ENCODE measurements at places on chromosomes 3 and 15.

DNA sequence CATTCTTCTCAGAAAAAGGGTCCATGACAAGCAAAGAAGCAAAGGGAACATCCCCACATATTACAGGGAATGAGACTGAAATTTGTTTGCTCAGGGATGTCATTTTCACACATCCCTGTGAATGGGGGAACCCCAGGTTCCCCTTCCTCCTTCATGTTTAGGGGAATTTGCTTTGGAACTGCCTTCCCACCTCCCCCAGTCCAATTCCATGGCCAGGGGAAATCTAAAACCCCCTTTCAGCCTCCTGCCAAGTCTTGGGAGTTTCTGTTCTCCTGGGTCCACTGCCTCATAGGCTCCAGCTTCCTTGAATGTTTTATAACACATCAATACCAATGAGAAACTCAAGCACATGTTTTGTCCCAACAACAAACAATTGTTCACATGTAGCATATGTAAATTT, 297.5 kb upstream of the CTNNB1 start:
- DNase-seq = no peak

GRCh38 chr3:123688241-123688747, 103.4 kb upstream of the HACD2 start:
- DNase-seq = no peak

DNA sequence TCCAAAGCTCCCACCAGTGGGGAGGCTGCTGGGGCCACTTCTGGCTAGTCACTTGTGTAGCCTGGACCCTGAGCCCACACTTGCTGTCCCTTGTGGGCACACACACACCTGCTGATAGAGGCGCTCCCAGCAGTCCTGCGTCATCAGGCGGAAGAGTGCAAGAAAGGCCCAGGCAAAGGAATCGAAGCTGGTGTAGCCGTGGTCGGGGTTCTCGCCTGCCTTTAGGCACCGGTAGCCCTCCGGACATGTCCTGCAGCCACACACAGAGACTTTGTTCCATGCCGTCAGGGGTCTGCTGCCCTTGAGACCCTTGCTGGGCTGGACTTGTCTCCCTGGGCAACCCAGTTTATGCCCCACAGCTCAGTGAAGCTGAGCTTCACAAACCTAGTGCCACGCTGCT, 42.9 kb downstream of the SCN5A start:
- no peak for DNase-seq

GRCh38 chr15:33701304-33701696, 267.0 kb upstream of the CHRM5 start:
- DNase-seq = no peak

GRCh38 chr15:48796930-48797329, 13.9 kb downstream of the CEP152 start:
- no peak for DNase-seq

DNA sequence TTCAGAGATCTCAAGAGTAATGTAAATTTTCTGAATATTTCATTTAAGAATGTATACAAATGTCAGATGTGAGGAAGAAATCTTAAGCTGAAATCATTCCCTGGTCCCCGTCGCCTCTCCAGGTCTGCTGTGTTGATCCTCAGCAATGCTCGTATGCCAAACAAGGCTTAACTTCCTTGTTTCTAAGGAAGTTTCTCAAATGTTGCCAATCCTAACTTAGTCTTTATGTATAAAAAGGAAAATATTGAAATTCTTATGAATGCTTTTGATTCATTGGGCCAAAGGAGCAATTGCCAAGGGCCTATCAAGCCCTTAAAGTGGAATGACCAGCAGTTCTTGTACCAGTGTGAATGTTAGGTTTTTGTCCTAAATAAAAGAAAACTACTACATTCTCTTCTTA, 507.7 kb upstream of the SEMA6D start:
- DNase-seq = no peak

DNA sequence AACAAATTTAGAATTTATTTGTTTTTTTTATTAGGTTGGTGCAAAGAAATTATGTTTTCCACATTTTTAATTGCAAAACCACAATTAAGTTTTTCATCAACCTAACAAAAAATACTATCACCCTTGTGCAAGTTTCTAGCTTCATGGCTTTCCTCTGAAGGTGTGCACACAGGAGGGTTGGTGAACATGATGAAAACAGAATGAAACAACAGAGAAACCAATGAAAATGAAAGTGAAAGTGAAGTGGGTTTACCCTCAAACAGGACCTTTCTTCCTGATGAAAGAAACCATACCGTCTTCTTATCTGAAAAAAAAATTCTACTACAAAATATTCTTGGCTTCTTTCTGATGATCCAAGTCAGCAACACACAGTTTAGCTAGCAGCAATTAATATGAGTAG, 71.9 kb upstream of the FEZF2 start:
- DNase-seq = no peak

DNA sequence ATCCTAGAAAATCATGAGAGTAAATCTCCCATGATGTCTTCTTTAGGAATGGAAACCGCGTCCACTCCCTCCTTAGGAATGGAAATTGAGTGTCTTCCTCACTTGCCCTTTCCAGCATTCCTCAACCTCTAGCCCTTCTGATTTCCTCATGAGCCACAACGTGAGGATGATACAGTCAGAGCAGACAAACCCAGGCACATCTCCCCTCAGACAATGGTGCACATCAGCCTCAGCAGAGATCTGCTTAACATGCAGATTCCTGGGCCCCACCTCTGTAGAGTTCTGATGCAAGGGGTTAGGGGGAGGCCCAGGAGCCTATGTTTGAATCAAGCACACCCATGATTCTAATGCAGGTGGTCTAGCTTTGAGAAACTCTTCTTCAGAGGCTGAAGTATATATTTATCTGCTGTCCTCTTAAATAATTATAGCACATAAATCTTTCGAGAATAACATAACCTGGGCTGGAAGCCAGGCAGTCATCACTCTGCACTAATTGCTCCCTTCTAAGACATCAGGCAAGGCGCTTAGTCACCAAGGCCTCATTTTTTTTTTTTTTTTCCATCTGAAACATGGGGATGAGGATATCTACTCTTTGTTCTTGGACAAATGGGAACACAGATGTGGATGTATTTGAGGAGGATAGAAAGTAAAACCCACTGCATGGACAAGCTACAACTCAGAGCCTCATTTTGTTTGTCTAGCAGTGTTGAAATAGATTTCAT, 81.7 kb downstream of the PRICKLE2 start:
- no peak for DNase-seq

GRCh38 chr3:126132751-126133511, 47.5 kb downstream of the ALDH1L1 start:
- DNase-seq = peak; percentile 2

- no peak for DNase-seq
Measured at GRCh38 chr3:26628915-26629314, 6.3 kb downstream of the LRRC3B start.

DNA sequence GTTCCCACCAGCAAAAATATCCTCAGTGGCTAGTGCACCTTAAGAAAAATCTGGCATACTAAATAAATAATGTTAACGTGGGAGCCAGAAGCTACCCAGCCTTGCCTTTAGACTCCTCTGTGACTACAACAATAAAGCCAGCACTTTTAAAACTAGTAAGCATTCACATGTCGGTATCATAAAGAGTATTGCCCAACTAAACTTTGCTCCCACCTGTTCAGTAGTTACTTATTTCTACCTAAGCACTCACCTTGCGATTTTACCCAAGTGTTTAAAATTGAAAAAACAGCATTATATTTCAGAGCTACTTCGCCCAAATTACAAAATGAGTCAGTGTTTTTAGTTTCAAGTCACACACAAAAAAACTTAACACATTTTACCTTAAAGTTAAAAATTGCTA, 12.8 kb downstream of the ALDH1L1 start:
- no peak for DNase-seq

DNA sequence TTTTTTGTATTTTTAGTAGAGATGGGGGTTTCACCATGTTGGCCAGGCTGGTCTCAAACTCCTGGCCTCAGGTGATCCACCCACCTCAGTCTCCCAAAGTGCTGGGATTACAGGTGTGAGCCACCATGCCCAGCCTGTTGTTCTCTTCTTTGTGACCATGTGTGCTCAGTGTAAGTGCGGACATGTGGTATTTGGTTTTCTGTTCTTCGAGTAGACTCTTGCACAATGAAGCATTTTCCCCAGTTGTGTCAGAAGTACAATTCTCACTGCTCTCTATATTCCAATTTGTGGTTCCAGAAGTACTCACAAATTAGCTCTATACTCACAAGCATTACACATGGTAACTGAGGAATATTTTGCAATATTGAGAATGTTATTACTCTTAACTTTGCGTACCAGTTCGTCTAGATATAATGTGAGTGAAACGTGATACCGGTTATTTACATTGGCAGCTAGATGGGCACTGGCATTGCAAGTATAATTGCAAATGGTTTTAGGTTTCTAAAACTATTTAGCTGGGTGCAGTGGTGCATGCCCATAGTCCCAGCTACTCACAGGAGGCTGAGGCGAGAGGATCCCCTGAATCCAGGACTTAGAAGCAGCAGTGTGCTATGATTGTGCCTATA, 34.2 kb upstream of the MTMR14 start:
- no peak for DNase-seq

DNA sequence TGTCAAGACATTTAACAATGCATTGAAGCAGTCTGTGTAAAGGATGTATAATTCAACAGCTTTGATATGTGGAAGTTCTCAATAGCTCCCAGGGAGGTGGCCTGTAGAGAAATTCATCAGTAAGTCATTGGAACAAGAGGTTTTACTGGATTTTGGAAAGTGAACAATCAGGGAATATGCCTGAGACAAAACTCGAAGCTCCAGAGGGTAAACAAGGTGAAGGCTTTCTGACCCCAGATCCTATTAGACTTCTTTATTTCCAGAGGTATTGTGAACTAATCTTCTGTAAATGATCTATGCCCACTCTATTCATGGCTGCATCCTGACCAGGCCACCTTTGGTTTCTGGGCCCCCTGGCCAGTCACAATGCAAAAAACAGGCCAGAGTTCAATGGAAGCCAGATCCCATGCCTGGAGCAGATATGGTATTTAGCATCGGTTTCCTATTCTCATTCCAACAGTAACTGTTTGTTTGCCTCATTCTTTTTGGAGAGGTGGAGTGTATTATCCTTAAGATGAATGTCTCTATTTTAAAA, 177.3 kb downstream of the SATB1 start:
- DNase-seq = no peak

- peak; percentile 13 for DNase-seq
Measured at GRCh38 chr15:76059320-76060117, at the start of gene TMEM266. Gene TMEM266, plus strand, starts transcription at chr15:76059985. Its CDS starts 74,279 bp downstream, at chr15:76134264.

DNA sequence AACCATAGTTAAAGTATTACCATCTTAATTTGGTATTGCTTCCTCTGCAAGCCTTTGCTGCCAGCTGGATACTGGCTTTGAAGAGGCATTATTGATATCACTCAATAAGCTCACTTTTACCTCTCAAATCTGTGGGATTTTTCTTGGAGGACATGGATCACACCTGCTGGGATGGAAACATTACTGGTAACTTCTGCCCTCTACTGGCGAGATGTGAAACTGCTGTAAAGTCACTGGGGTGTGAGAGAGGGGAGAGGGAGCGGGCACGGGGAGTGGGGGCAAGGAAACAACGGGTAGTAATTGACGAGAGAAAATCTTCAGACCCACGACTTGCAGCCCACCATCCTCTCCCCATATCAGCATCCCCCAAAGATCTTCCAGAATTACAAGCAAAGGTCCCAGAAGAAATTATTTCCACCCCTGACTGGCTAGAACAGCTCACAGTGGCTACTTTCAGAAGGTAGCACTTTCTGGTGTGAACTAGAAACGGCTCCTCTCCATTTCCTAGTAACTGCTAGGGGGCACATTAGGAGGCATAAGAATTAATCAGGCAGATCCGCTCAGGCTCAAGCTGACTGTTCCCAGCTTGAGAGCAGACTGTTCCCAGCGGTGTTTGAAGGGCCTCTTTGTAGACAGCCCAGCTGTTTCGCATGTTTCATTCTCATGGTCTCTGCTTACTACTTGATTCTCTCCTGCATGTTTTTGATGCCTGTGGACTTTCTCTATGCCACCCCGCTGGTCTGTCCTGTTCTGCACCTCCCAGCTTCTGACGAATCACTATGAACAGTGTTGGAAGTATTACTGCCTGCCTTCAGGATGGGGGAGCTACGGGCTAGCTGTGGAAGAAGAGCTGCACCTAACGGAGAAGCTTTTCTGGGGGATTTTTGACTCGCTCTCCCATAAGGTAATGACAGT, 230.4 kb upstream of the CHRM5 start:
- DNase-seq = no peak

DNA sequence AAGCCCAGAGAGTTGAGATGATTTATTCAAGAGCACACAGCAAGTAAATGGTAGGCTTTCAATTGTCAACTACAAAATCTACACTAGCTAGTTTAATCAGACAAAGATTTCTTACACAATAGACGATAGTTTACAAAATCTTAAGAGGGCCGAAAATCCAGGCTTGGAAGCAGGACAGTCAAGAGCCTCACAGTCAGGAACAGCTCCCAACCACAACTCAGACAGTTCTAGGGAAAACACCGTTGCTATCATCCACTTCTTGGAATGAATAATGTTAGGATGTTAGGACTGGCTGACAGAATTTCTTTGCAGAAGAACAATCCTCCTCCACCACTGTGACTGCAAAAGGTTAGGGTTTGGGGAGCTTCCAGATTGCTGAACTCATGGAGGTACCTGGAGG, 290.8 kb upstream of the ZPLD1 start:
- DNase-seq = no peak

- DNase-seq = no peak
Measured at GRCh38 chr3:100060685-100061484, 53.4 kb downstream of the FILIP1L start.

DNA sequence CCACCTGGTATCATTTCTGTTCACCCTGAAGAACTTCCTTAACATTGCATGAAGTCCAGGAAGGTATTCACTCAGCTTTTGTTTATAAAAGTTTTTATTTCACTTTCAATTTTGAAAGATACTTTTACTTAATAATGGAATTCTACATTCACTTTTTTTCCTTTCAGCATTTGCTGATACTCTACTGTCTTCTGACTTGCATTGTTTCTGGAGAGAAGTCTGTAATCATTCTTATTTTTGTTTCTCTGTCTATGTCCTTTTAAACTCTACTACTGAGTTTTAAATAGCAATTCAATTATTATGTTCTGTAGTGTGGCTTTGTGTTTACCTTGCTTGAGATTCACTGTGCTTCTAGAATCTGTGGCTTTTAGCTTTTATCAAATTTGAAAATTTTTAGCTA, 42.4 kb downstream of the MYL3 start:
- DNase-seq = no peak

DNA sequence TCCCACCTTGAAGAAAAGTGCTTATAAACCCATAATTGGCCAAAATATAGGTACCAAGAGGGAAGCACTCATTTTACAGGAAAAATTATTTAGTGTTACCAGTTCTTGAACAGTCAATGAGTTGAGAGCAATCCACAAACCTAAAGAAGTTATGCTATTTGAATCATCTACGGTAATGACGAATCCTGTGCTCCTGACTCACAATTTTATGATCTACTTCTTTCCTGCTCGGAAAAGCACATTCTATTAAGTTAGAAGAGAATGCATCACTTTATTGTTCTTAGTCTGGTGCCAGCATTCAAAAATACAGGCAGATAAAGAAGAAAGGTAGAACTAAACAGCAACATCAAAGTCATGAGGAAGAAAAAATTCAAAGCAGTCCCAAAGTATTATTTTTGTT, 33.2 kb downstream of the CHRM5 start:
- DNase-seq = no peak

GRCh38 chr15:90364251-90364650, 12.2 kb downstream of the ZNF774 start:
- DNase-seq = no peak
